ENCODE measurements at places on chromosomes 4 and X.

GRCh38 chrX:130083656-130084382, 26.5 kb downstream of the ELF4 start:
- no peak for DNase-seq

DNA sequence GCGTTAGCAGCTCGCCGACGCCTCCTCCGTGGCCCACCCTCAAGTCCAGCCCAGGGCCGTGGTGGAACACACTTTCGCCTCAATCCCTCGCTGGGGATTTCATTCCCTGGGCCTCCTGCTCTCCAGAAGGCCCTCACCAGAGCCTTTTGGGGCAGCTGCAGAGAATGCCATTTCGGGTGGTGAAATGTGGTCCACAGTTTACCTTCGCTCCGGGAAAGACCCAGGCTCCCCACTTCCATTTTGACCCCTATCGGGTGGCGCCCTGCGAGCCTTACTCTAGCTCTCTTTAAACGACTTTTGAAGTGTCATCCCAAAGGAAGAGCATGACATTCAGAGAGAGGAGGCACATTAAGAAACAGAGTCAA, 496 bp downstream of the SH2D1A start:
- no peak for DNase-seq

DNA sequence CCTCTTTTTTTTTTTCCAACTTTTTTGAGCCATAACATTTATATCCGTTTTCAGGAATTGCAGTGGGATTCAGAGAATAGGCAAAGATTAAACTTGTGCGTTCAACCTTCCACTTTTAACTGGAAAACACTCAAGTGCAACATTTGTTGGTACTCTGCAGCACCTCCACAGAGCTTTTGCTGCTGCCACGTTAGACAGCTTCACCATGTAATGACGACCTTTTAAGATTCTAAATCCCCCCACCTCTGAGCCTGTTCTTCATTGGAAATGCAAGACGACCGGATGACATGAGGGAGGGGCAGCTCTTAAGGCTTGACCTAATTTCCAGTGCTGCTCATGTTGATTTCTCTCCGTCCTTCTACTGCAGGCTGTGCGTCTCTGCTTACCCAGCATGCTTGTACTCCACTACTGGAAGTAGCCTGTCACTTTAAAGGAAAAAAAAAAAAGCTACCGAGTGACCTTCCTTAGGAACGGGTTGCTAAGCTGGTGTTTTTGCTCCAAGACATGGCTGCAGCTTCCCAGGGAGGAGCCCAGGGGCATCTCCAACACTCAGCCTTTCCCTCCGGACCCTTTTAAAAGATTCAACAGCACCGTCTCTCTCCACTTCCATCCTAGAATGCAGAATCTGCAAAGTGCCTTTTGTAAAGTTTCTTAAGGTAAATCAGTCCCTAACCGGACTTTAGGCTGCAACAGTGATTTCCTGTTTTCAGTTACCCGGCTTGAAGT, at the start of gene CC2D2A:
Gene CC2D2A, plus strand, starts transcription at position 481 of the 726 bp plus-strand sequence. CDS start 6,051 bp downstream, outside the sequence.
- DNase-seq: no peak

DNA sequence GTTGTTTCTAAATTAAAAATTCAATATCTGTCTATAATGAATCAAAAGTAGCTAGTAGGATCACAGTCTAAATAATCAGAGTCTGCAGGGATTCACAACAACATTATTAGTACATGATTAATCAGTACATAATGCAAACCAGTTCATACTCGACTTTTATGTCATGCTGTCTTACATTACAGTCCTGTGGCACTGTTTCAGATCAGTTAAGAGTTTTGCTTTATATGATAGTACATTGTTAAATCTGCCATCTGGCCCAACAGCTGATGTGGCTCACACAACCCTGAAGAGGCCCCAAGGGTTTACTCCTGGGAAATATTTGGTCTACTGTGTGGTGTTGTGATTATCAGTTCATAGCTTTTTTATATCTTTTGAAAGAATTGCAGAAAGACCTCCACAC, 247.1 kb upstream of the ETNPPL start:
- no peak for DNase-seq

DNA sequence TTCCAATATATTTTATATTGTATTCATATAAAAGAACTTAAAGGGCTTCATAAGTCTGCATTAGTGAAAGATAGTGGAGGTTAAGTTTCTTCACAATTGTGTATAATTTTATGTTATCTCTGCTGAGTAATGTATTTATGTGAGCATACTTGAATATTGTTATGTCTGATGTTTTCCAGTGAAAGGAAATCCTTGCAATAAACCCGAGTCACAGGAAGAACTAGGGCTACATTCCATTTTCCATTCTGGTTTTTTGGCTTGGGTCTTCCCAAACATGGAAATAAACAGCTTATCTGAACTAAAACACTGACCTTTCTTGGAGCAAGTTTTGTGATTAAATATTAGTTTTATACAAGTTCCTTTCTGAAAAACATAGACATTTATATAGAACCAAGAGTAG, 231.3 kb upstream of the GPRIN3 start:
- DNase-seq: no peak

GRCh38 chr4:168908093-168908492, 102.0 kb downstream of the CBR4 start:
- DNase-seq: no peak

- DNase-seq: no peak
Observed at GRCh38 chr4:155545456-155545855, 121.2 kb upstream of the GUCY1A1 start.

- DNase-seq: no peak
Observed at GRCh38 chr4:21858971-21859370, 89.6 kb downstream of the KCNIP4 start.
